Activated gamma-delta T cell (primary cell): ENCODE measurements at places on chromosomes 6 and 20.

DNA sequence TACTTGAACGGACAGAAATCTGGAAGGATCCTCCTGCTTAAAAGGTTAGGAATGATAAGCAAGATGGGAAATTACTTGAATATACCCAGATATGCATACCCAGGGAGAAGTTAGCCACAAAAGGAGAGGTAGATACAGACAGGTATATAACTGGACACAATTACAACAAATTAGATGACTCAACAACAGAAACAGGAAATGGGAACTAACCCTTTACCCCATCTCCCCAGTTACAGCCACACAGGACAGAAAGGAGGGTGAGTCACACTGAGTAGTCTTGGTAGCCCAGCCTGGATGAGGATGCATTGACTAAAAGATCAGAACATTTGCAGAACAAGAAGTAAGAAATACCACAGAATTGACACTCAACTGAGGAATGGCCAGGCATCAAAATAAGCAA is 61.2 kb downstream of the C6orf52 start:
- DNase-seq = no peak

DNA sequence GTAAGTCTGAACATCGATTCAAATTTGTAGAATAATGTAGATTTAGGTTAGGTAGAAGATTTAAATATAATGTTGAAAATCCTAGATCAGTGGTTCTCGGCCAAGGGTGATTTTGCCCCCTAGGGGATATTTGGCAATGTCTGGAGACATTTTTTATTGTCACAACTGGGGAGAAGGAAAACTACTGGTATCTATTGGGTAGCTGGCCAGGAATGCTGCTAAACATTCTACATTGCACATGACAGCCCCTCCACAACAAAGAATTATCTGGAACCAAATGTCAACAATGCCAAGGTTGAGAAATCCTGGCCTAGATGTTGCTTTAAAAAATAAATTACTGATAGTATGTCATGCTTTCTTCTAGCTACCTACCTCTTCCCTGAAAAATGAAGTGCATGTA is 76.1 kb downstream of the HIVEP2 start:
- no peak for DNase-seq

DNA sequence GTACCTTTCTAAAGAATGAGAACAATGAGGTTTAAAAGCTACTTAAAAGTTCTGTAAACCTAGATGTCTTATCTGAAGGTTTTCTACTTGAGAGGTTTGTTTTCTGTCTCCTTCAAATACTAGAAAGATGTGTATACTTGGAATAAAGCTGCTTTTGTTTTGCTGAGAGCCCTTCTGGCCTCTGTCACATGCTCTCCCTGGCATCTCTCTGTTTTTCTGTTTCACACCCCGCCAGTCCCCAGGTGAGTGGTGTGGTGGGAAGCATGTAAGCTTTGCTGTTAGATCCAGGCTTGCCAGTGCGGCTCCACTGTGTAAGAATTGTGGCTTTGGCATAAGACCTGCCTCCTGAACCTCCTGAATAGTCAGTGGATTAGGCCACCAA is 56.8 kb downstream of the SNX9 start:
- no peak for DNase-seq

DNA sequence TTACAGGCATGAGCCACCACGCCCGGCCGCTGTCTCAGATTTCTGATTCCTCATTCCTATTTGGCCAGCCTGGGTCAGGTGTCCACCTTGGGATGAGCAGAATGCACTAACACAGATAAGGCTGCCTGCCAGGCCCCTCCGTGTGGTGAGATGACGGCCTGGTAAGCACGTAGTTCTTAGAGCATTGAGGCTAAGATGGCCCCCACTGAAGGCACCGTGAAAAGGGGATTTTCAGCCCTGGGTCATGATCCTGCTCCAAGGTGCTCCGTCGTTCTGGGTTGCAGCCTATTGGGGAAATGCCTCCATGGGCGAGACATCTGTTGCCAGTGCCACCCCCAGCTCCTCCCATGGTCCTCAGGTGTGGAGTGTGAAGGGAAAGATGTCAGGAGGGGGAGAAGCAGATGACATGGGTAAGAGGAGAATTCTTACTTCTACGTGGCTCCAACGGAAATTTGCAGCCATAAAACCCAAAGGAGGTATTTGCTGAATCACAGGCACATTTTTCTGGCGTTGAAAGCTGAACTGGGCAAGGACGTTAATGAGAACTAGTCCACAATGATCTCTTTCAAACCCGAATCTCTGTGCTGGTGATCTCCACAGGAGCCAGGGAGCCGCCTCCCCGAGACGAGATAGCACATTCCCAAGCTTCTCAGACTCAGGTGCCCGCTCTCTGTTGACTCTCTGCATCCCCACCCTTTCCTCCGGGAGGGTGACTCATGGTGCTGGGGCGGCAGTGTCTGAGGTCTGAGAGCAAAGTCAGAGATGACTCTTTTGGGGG is 34.0 kb upstream of the BMP6 start:
- no peak for DNase-seq

- DNase-seq = no peak
Observed at GRCh38 chr20:5678777-5679176, 71.4 kb upstream of the SHLD1 start.

- DNase-seq = no peak
Observed at GRCh38 chr6:80105972-80106417, 476 bp upstream of the BCKDHB start.

GRCh38 chr6:45611491-45611890 is 233.8 kb upstream of the SUPT3H start:
- DNase-seq = no peak

DNA sequence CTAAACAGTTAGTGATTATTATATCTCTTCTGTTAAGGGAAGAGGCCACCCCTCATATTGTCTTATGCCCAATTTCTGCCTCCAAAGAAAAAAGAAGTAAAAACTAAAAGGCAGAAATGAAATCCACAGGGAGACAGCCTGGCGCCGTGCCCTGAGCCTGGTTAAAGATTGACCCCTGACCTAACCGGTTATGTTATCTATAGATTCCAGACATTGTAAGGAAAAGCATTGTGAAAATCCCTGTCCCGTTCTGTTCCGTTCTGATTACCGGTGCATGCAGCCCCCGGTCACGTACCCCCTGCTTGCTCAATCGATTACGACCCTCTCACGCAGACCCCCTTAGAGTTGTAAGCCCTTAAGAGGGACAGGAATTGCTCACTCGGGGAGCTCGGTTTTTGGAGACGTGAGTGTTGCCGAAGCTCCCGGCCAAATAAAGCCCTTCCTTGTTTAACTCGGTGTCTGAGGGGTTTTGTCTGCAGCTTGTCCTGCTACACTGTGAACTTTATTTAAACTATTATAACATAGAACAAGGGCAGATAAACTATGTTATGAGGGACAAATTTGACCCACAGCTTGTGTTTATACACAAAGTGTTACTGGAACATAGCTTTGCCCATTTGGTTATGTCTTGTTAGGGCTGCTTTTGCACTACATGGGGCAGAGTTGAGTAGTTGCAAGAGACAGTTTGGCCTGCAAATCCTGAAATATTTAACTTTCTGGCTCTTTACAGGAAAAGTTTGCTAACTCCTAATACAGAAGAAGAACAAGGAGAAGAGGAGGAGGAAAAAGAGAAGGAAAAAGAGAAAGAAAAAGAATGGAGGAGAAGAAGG is 49.6 kb downstream of the CD24 start:
- no peak for DNase-seq

DNA sequence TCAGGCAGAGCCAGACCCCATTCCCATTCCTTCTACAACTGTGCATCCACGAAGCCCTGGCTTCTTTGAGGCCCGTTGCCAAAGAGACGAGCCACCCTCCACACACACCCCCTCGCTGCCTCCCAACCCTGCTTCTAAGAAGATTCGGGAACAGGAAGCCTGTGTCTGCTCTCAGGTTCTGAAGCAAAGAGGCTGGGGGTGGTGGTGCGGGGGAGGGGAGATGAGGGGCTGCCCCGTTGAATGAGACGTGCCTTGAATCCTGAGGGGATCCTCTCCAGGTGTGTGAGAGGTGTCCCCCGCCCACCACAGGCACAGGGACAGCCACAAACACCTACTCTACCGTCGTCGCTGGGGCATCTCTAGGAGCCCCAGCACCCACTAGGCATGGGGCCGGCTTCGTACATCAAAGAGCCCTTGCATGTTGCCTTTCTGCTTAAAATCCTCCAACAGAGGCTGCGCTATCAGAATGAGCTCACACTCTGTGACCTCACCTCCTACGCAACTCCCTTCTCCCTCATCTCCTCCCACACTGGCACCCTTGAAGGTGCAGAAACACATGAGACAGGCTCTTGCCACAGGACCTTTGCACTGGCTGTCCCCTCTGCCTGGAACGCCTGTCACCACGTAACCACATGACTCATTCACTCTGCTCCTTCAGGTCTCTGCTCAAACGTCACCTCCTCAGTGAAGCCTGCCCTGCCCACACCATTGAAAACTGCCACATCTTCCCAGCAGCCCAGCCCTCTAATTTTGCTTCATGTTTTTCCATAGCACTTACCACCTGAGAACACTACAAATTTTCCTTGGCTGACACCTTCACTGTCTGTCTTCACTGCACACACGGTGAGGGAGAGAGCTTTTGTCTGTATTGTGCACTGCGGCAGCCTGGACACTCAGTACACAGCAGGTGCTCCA is 58.5 kb downstream of the PREX1 start:
- DNase-seq = peak; percentile 34

GRCh38 chr6:19836799-19837510 is at the start of gene ID4:
ID4 (plus strand) TSS chr6:19837370; CDS start chr6:19837755, 385 bp downstream.
- DNase-seq = no peak

DNA sequence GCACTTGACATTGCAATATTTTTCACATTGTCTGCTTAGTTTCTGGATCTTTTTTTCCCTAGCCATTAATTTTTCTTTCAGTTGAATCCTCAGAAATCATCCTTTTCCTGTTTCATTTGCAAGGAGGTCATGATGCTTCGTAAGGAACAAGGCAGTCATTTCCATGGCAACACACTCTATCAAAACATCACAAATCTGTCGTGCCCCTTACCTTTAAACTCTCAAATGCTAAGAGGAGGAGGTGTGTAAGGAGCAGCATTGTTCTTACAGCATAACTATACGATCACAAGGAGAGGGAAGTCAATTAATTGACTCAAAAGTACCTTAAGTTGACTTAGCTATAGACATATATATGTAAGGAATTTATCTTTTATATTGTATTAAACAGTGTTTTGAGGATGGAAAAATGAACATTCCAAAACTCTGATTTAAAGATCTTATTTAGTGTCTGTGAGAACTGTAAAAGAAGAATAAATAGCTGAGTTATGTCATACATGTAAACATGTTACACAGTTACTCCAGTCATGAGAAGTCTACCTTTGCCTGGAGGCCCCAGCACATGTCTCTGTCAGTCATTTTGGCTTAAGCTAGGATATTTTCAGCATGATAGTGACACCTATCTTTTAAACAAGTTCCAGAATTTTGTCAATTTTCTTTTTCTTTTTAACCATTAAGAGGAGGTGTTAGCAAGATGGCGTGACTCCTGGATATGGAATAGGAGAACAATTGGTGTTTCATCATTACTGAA is 41.6 kb downstream of the CDKAL1 start:
- no peak for DNase-seq

DNA sequence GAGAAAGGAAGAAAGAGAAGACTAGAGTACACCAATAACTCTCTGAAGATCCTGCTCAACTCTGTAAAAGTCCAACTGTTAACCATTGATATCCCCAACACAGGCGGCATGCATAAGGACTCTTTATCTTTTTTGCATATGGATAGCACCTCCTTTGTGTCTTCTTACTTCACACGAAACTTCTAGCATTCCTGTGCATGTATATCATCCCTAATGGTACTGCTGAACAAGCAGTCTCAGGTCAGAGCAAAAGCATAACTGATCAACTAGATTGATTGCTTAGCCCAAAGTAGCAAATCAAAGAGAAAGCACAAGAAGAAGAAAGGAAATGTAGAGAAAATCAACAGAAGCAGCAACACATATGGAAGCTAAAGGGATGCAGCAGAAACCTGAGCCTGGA is 234.4 kb downstream of the SYNE1 start:
- DNase-seq = no peak

DNA sequence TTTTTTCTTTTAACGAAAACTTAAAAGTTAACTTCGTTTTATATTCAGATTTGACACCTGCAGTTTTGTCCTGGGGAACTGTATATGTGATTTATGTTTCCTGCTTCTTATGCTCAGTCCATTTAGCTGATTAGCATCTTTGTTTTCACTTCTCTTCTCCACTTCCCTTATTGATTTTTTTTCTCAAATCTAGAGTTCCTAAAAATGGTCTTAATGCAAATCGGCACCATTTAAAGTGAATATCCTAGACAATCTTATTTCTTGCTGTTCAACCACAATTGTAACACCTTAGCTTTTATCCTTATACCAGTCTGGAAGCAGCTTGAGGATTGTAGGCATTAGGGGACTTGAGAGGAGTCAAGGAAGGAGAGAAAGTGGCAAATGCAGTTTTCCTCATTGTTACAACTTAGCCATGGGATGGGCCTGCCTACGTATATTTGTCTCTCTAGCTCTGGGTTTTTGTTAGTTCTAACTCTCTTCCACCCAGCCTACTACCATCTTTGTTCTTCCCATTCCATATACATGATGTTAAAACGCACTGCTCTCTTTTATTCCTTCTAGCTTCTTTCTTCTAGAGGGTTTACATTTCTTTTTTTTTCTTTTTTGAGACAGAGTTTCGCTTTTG is 8.5 kb downstream of the QRSL1 start:
- DNase-seq = no peak

GRCh38 chr6:88089708-88090107 is 42.1 kb downstream of the SPACA1 start:
- DNase-seq = no peak

DNA sequence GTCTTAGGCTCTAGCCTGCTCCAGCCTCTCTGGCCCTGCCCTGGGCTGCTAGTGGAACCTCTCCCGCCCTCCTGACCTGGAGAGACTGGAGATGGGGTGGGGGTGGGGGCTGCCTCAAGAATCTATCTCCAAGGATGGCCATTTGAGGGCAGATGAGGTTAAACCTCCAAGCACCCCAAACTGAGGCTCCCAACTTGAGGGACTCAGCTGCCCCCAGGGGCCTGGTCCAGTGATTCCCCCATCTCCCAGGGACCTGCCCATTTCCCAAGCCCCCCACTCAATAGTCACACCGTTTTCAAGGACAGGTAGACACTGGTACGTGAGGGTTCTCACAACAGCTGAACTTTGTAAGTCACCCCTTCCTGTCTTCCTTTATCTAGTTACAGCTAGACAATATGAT is 7.1 kb upstream of the BPIFB1 start:
- DNase-seq = no peak

- no peak for DNase-seq
Observed at GRCh38 chr6:34195726-34196115, 41.0 kb upstream of the HMGA1 start.

DNA sequence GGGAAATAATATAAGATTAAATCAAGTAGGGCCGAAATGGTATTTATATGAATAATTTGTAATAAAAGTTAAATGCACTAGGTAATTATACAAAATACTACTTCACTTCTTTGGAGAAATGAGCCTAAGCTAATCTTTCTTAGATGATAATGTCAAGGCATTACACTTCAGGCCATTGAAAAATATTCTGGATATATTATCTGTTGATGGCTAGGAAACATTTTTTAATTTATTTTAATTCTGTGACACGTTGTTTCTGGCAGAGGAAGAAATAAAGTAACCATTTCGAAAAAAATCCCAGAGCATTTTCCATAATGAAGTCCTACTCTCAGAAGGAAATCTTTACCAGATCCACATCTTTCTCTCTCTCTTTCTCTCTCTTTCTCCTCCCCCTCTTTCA is 133.9 kb downstream of the MMUT start:
- DNase-seq = no peak
